Endothelial cell of umbilical vein (primary cell): ENCODE measurements at places on chromosomes 3 and 15. TPM values are rescaled to one million over a fixed set of nuclear protein-coding genes. Genes with fewer than 3 reads are reported as not detected.

DNA sequence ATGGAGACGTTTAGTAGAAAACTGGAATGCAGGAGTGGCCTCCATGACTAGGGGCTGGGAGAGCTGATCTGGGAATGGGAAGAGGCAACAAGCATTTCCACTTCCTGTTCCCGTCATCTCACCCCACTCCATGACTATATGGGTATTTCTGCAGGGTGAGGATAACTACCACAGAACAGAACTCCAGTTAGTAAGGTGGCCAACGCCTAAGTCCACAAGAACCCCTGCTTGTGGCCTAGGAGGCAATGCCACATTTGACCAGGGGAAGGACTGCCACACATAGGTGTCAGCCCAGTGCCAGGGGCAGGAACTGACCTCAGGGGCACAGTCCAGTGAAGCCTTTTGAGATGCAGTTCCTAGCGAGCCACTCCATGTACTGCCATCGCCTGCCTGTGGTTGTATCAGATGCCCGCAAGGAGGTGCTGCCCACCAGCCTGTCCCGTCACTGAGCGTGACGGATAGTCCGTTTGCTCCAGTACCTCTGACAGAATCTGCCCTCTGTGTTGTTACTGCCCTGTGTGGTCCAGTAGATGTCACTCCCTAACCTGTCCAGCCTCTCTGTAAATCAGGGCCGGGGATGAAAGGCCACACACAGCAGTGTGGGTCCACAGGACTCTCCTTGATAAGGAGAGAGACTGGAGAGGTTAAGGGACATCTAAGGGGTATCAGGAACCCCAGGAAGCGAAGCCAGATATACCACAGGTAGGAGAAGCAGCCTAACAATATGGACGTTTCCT is 3.5 kb upstream of the MTFMT start:
- no peaks in the 10 kb centered on the region for H3K36me3 ChIP-seq
- no peaks in the 10 kb centered on the region for H3K27me3 ChIP-seq
- peaks cover 8% of the 10 kb centered on the region for H3K4me1 ChIP-seq

CX3CR1 gene
- total RNA-seq, result not detected in 2 replicates

DNA sequence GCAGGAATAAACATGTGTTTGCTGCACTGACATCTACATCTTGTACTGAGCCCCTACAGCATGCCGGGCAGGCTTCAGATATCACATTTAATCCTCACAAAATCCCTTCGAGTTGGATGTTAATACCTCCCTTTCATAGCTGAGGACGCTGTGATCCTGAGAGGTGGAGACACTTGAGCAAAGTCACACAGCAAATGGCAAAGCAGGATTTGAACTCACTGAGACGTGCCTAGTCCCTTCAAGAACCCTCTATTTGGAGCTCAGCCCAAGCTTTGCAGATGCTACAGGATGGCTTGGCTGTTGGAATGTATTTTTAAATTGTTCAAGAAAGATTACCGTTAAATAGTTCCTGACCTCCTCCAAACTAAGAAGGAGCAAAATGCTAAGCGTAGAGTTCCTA is 64.6 kb upstream of the SLC6A6 start:
- H3K4me3 ChIP-seq, result no peak overlapping the region
- DNase-seq, result no peak
- no peak overlapping the region for H3K27ac ChIP-seq
- H3K27me3 ChIP-seq, result peaks cover 4% of the 10 kb centered on the region
- H3K36me3 ChIP-seq, result no peaks in the 10 kb centered on the region

DUOXA1 gene
- not detected in 2 replicates for total RNA-seq

DNA sequence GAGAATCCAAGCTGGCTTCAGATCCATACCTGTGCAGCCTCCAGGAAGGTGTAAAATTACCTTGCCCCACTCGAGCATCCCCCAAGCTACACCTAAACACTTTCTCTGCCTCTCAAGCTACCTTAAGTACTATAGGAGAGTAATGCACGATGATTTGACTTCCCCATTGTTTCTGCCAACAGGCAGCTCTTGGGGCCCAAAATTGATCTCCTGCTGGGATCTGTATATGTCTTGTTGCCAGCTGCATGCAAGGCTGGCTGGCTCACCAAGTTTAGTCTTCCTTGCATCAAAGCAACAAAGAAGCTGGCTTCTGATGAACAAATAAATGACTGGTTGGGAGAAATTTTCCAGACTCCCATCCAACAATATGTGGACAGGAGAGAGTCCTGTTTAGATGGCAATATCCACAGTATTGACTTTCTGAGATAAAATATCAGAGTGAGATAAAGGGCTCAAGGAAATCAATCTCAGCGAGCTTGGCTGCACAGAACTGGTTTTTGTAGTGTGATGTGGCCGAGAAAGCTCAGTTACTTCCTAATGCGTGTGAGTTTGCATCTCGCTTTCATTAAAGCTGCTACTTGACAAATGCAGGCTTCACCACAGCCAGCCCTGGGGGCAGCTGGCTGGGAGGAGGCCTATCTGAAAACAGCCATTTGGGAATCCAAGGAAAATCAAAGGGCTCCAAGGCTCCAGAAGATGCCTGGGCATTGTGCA is 140.7 kb downstream of the MINAR1 start:
- no peaks in the 10 kb centered on the region for H3K4me1 ChIP-seq
- H3K36me3 ChIP-seq, result no peaks in the 10 kb centered on the region
- H3K27ac ChIP-seq, result no peak overlapping the region
- no peak overlapping the region for H3K4me3 ChIP-seq
- no peaks in the 10 kb centered on the region for H3K27me3 ChIP-seq

GATA2 gene
- total RNA-seq, result 62.2 and 63.9 TPM in 2 replicates

GRCh38 chr3:170368921-170369320 is 11.4 kb downstream of the SKIL start:
- peaks cover 44% of the 10 kb centered on the region for H3K4me1 ChIP-seq
- no peaks in the 10 kb centered on the region for H3K27me3 ChIP-seq
- H3K36me3 ChIP-seq, result peaks cover 20% of the 10 kb centered on the region

- no peaks in the 10 kb centered on the region for H3K36me3 ChIP-seq
- no peaks in the 10 kb centered on the region for H3K4me1 ChIP-seq
- H3K4me3 ChIP-seq, result no peak overlapping the region
- peaks cover 31% of the 10 kb centered on the region for H3K27me3 ChIP-seq
- no peak for DNase-seq
These were observed 21.7 kb upstream of the EPHB3 start for GRCh38 chr3:184539801-184540435.

RETNLB gene
- not detected in 2 replicates for total RNA-seq

INAFM2 gene
- 23.6 and 24.1 TPM in 2 replicates for total RNA-seq

GRCh38 chr3:173267716-173268115 is 126.7 kb upstream of the SPATA16 start:
- H3K4me3 ChIP-seq, result no peak overlapping the region
- DNase-seq, result no peak
- no peak overlapping the region for H3K27ac ChIP-seq

DNA sequence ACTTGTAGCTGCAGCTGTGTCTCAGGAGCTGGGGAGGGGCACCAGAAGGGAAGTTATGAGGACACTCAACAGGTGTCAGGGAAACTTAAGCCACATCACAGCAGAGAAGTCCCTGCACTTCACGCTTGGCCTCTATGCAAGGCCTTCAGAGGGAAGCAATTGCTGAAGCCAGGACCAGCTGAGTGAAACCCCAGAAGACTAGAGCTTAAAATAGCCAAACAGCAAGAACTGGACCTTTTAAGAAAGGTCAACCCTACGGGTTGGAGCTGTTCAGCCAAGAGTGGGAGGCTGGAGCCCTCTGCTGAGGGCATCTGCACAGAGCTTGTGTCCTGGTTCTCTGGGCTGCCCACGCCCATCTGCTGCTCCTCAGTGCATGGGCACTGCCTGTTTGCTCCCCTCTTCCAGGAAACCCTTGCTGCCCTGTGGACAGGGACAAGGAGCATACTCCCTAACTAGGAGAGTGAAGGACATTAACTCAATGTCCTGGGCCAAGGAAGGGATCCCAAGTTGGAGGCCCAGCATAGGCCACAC is 3.9 kb upstream of the GRAMD2A start:
- no peak overlapping the region for H3K4me3 ChIP-seq
- H3K27me3 ChIP-seq, result no peaks in the 10 kb centered on the region
- H3K36me3 ChIP-seq, result peaks cover 46% of the 10 kb centered on the region

DNA sequence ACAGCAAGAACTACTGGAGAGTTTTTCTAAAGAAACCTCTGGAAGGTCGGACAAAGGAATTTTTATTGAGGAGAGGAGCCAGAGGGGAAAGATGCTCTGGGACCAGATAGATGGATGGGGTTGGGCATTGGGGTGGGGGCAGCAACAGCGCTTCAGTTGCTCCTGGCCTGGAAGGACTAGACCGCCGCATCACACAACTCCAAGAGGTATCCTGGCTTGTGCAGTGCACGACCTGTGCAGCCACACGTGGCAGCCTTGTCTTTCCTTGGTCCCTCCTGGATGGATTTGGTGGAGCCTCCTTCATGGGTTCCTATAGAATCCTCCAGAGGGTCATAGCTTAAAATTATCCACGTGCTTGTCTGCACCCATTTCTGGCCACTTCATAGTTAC is 23.0 kb downstream of the MAGEF1 start:
- H3K4me3 ChIP-seq, result no peak overlapping the region
- H3K27ac ChIP-seq, result no peak overlapping the region
- no peak for DNase-seq
- H3K27me3 ChIP-seq, result peaks cover 5% of the 10 kb centered on the region

CACNA1D gene
- not detected in 2 replicates for total RNA-seq

GABRB3 gene
- total RNA-seq, result 0.85 TPM in 1 of 2 replicates, not detected in the other

DNA sequence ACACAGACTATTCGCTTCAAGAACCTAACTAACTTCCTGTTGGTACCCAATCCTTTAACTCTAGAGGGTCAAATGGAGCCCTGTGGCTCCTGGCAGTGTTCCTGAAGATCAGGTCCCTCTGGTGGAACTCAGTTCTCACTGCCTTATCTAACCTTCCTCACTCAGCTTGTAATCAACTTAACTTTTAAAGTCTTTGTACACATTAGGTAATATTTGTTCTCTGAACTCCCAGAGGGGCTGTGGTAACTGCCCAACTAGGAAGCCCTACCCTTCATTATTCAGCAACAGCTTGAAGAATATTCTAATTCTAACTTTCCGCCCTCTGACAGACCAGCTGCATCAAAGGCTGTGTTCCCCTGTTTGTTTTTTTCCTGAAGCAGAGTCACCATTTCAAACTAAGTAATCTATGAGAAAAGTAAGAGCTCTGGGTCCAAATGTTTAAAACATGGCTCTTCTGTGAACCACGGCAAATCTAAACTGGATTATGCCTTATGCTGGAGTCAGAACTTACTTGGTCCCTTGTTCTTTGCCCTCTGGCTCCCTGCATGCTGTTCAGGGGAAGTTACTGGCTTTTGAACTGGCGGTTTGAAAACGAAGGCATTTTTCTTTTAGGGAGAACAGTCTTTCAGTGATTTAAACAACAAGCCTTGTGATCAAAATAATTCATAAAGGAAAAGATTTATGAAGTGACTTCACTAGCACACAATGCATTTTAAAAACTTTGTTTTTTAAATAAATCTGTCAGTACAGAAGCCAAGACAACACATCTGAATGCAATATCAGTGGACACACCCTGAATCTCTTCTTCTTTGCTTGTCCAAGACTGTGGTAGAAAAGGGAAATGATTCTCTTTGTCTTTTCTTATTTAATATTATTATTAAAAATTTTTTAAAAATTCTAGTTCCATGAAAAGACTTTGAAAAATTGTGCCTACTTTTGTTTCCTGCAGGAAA is 365.6 kb downstream of the TIGIT start:
- no peaks in the 10 kb centered on the region for H3K36me3 ChIP-seq
- H3K27ac ChIP-seq, result no peak overlapping the region
- peak; percentile 51 for DNase-seq

DNA sequence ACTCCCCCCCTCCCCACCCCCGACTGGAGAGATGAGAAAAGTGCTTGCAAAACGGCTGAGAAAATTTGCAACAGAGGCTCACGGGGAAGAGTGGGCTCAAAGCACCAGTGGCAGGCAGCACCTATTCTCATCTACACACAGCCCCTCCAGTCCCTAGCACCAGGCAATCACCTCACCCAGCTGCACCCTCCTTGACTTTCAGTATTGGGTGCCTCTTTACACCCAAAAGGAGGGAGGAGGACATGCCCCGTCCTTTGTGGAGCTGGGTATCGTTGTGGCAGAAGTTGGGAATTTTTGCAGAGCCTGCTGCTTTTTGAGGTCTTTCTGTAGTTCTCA is 182.8 kb upstream of the TOPAZ1 start:
- no peak overlapping the region for H3K27ac ChIP-seq
- peaks cover 1% of the 10 kb centered on the region for H3K27me3 ChIP-seq
- no peaks in the 10 kb centered on the region for H3K36me3 ChIP-seq
- no peak for DNase-seq
- no peaks in the 10 kb centered on the region for H3K4me1 ChIP-seq
- H3K4me3 ChIP-seq, result no peak overlapping the region

DNA sequence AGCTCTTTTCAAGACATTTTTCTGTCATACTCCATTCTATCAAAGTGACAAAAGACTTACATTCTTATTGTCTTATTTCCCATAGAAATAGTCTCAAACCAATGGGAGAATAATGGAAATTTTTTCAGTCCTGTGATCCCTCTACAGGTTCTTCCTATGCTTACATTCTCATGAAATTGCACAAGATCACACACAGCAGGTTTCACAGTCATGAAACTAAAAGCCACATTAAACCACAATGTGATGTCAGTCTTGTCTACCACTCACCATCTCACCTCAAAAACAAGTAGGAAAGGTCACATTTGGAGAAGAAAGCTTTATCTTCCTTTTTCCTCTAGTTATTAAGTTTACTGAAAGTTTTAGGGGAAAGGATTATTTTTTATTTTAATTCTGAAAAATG is 161.0 kb upstream of the RORA start:
- H3K4me1 ChIP-seq, result no peaks in the 10 kb centered on the region
- no peak overlapping the region for H3K4me3 ChIP-seq

FBXL22 gene
- not detected in 2 replicates for total RNA-seq

TRIM69 gene
- 10.5 and 13.0 TPM in 2 replicates for total RNA-seq

DNA sequence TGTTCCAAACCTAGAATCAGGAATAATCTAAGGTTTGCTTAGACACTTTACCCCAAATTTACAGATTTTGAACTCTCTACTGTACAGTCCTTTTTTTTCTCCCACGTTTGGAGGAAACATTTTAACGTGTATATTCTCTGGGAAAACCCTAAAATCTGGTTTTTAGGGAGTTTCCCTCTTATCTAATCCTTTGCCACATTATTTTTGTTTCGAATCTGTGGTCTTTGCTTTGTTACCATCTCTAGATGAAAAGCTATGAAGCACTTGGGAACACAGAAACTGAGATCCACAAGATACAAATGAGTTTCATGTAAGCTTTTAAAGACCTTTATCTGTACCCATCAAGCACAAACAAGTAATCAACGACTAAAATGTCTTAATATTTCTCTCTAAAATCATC is 41.3 kb downstream of the PLD1 start:
- no peaks in the 10 kb centered on the region for H3K36me3 ChIP-seq
- H3K4me3 ChIP-seq, result no peak overlapping the region
- H3K27me3 ChIP-seq, result no peaks in the 10 kb centered on the region

- peak overlapping the region; percentile 78 for H3K4me3 ChIP-seq
- H3K27me3 ChIP-seq, result no peaks in the 10 kb centered on the region
- no peaks in the 10 kb centered on the region for H3K36me3 ChIP-seq
- DNase-seq, result peak; percentile 39
These were observed 474 bp downstream of the ATP2C1 start for GRCh38 chr3:130894130-130894985.

- H3K4me1 ChIP-seq, result peaks cover 11% of the 10 kb centered on the region
- H3K27ac ChIP-seq, result peak overlapping the region; percentile 65
- no peaks in the 10 kb centered on the region for H3K27me3 ChIP-seq
- H3K4me3 ChIP-seq, result no peak overlapping the region
- peaks cover 6% of the 10 kb centered on the region for H3K36me3 ChIP-seq
- peak; percentile 77 for DNase-seq
These were observed 12.7 kb upstream of the LXN start for GRCh38 chr3:158685159-158685558.

GRCh38 chr3:192570315-192570714 is 157.0 kb downstream of the FGF12 start:
- peaks cover 6% of the 10 kb centered on the region for H3K27me3 ChIP-seq
- DNase-seq, result no peak
- H3K4me3 ChIP-seq, result no peak overlapping the region
- H3K27ac ChIP-seq, result no peak overlapping the region
